EH (cell line): ENCODE measurements at places on chromosomes 6 and 20.

GRCh38 chr6:43759907-43760206 is 10.2 kb upstream of the VEGFA start:
- DNase-seq = no peak

DNA sequence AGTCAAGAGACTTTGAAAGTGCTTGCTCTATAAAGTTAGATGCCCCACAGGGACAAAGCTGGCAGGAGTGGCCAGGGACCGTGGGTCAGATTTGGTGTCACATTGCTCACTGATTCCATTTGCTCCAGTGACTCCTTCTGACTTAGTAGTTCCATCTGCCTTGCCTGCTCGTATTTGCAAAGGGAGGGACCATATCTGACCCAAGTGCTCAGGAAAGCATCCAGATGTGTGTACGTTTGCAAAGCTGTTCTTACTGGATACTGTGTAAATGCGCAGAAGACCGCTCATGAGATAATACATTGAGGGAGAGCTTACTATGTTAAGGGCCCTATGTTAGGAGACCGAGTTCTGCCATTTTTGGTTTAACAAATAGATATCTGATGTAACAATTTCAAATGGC is 21.2 kb upstream of the CCN6 start:
- no peak for DNase-seq

DNA sequence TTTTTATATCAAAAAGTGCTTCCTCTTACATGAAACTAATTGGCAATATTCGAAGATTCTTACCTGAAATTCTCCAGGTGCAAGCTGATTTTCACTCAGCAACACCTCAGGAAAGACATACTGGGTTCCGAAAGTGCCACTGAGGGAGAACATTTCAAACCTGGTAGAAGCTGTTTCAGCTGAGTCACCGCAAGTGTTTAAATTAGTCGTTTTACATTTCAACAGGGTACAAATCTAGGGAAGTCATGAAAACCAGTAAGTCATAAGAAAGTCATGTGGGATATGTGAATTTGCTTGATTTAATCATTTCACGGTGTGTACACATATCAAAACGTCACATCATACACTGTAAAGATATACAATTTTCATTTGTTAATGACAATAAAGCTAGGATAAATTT is 25.3 kb upstream of the TAAR1 start:
- no peak for DNase-seq

GRCh38 chr6:41591859-41592502 is 45.8 kb downstream of the FOXP4 start:
- DNase-seq = peak; percentile 72

DNA sequence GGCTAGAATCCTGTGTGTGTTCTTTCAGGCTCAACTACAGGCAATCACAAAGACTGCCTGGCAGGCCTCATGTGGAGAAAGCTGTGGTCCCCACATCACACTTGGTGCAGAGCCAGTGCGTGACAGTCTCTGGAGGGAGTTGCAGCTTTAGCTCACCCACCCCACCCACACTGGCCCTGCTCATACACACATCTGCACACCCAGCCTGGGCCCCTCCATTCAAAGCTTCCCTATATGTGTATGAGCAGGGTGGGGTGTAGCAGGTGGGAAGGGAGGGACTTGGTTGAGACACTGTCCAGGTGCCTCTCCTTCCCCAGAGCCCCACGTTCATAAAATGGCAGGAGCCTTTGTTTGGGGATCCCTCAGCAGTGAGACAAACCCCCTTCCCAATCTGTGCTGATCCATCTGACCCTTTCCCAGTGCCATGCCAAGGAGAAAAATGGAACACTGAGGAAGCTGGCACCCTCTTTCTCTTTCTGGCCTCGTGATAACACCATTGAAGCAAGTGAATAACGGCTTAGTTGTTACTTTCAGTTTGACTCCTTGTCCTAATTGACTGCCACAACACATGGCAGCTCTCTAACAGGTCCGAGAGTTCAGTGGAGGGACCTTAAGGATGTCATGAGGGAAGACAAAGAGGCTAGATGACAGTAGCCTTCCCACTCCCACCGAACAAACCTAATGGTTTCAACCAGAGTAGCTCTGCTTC is 53.8 kb upstream of the NRSN1 start:
- no peak for DNase-seq

- peak; percentile 9 for DNase-seq
These were observed 168.9 kb downstream of the PDSS2 start for GRCh38 chr6:107290491-107290890.

GRCh38 chr6:11585426-11586016 is 48.0 kb downstream of the TMEM170B start:
- peak; percentile 70 for DNase-seq

GRCh38 chr6:5854899-5855298 is 151.8 kb downstream of the NRN1 start:
- no peak for DNase-seq

- DNase-seq = no peak
These were observed 88.8 kb downstream of the PRL start for GRCh38 chr6:22208026-22208425.

DNA sequence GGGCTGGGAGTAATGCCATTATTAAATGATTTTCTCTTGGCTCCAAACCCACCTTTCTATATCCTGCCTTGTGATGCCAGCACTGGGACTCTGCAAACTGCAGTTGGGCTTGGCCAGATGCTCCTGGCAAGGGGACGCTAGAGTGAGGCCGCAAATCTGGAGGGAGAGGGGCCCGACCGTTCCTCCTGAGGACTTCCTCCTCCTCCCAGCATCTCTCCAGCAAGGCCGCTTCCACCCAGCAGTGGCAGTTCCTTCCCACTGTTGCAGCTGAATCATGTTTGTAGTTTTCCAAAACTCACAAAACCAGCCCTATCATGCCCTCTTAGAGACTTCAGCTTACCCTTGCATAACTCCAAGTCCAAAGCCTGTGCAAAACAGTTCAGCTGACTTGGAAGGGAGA is 244.4 kb downstream of the FOXA2 start:
- DNase-seq = no peak
